ENCODE measurements at places on chromosomes 5 and 9.

DNA sequence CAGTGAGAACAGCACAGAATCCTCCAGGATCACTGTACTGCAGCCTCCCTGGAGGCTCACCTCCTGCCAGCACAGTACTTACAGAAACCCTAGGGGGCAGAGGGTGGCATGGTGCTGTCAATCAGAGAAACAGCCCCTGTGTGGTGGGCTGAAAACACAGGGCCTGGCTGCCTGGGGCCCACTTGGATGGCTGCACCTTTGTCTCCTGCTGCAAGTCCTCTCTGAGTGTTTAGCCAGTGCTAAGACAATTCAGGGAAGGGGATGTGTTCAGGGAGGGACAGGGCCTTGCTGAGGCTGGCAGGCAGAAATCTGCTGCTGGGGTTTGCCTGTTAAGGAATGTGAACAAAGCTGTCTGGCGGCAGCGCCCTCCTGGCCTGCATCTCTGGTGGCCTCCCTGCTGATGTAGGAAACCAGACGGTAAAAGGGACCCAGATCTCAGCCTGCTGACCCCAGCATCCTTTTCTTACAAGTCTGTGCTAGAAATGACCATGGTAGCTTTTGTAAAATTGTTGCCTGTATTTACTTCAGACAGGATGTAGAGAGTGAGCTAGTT, 39.5 kb downstream of the PRRC2B start:
- no peak for DNase-seq

DNA sequence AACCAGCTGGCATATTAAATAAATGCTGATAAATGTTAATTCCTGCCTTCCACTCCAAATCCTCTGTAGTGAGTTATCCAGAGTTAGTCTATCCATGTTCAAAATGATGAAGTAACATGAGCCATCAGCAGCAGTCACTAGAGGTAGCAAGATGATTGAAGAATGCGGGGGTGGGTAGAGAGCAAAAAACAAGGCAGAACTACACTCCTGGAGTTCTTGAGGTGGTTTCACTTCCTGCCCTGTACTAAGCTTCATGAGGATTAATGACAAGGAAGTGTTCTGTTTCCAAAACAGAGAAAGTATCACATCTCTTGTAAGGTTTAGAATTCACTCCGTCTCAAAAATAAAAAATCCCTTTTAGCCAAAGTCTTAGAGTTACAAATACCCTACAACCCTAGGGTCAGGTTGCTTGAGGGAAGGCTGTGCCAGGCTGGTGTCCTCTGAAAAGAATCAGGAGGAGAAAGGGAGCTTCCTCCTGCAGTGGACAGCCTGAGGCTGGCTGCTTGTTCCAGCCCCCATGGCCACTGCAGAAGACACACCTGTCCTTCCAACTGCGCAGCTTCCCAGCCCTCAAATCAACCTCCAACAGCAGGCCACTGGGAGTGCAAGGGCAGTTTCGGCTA, 180.2 kb downstream of the DENND1A start:
- no peak for DNase-seq

DNA sequence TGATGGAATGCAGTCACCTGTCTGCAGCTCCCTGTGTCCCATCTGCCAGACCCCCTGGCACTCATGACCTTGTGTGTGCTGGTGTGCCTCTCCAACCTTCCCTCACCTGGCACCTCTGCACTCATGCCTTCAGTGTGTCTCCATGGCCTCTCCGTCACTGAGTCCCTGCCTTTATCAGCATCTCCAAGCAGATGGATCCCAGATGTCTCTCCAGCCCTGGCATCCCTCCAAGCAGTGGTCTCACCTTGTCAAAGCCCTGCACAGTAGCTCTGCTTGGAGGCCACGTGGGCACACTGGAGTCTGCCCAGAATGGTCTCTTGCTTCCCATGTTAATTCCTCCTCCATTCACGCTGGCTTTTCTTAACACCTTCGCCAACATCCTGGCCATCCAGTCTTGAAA, 84.8 kb downstream of the DAP start:
- no peak for DNase-seq

- DNase-seq: no peak
Measured at GRCh38 chr9:14192556-14192955, 121.4 kb downstream of the NFIB start.

DNA sequence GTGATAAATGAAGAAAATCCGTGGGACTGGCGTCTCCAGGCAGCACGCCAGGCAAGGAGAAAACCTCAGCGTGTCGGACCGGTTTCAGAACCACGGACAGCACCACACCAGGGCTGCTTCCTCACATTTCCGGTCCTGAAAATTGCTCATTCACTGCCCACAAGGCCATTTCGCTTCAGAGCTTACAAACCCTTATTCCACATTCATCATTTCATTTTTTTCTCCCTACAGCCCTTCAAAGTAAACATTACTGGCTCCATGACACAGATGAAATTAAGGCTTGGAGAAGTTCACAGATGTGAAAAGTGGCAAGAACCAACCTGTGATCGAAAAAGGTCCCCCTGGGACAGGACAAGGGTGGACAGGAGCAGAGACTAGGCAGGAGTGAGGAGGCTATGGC, 1.5 kb upstream of the GPRIN1 start:
- peak; percentile 39 for DNase-seq

GRCh38 chr9:29282121-29282520, 1708.8 kb upstream of the C9orf72 start:
- DNase-seq: no peak

- no peak for DNase-seq
Measured at GRCh38 chr5:135993880-135994636, 34.7 kb upstream of the TGFBI start.

All from stimulated activated CD4-positive, alpha-beta T cell treated with anti-CD3 and anti-CD28 coated beads, Interleukin-4, amount 100 ng/mL, for 1 hour (primary cell).